ENCODE measurements at places on chromosomes 5 and 9.
A peak's percentile ranks its signal among the peaks of the same experiment; 100 is the strongest.

GRCh38 chr9:109789971-109790370, 10.0 kb downstream of the PALM2AKAP2 start:
- DNase-seq: no peak

DNA sequence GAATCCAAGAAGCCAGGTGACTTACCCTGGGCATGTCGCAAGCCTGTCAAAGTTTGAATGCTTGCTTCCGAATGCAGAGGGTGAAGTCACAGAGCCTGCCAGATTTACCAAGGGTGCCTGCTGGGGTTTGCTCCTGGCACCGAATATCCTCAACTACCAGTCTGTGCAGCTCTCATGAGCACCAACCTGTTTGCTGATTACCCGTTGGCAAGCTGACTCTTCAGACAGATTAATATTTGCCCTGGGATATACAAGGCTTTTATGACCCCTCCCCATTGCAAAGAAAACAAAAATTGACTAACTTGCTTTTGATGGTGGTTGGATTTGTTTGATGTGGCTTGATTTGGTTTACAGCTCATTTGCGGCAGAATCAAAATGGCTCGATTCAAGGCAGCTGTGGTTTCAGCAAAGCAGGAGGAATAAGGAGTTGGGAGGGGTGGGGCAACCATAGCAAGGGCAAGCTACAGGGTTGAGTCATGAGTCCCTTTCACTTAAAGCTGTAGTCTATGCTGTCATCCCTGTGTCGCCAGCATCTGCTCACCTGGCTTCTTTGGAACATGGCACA, 82.3 kb upstream of the AGXT2 start:
- peak; percentile 40 for DNase-seq

DNA sequence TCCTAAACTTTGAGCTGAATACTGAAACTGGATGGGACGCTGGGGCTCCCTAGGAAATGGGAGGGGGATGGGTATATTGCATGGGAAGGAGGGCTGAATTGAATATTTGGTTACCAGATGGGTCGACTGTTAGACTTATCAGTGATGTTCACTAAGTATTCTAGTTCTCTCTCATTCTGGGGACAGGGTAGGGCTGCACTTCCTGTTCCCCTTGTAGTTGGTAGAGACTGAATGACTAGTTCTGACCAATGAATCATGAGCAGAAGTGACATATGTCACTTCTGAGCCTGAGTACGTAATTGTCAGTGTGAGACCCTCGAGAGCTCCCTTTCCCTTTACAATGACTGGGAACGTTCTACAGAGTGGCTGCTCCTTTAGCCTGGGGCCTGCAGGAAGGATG, 55.5 kb upstream of the DMRT1 start:
- no peak for DNase-seq

GRCh38 chr5:111422747-111423720, 89.3 kb downstream of the STARD4 start:
- DNase-seq: no peak

GRCh38 chr5:15575666-15576065, 75.7 kb downstream of the FBXL7 start:
- no peak for DNase-seq

DNA sequence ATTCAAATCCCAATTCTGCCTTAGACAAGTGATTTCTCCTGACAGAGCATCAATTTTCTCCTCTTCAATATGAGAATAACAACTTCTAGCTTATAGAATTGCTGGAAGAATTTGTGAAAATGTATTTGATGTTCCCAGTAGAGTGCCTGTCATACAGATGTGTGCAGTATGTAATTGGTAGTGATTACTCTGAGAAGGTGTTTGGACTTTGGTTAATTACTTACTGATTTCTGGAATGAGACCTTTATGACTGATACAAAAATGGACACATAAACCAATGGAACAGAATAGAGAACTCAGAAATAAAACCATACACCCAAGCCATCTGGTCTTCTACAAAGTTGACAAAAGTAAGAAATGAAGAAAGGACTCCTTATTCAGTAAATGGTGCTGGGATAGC, 101.9 kb upstream of the TRIM32 start:
- no peak for DNase-seq

- DNase-seq: no peak
Observed at GRCh38 chr5:55481293-55481855, 53.4 kb downstream of the PLPP1 start.

DNA sequence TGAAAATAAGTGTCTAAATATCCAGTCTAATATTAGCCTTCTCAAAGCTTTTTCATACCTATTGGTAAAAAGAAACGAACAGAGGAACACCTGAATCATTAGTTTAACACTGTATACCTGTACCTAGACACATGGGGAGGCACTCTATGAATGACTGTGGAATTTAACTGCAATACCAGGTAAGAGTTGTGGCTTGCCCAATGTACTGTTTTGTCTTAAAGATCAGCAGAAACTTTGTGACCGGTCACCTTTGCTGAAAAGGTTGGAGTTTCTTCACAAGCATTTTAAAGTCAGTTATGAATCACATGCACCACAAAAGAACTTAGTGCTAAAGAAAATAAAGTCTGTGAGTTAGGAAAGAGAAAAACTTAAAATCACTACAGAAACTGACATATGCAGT, 2.4 kb downstream of the PGGT1B start:
- DNase-seq: no peak

DNA sequence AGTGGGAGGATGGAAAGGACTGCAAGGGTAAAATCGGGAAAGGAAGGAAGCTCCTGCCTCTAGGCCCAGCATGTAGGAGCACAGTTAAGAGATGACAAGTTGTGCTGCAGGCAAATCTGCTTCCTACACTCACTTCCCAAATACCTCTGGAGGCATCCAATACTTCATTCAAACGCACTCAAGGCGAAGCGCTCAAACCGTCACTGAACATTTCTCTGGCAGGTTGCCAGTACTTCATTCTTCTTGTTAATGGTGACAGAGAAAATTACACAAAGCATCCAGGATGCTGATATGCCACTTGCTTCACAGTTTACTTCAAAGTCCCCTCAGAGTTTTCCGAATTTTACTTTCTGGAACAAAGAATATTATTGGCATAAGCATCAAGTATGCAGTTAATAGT, 59.8 kb downstream of the NREP start:
- DNase-seq: no peak

- no peak for DNase-seq
Observed at GRCh38 chr5:51908215-51908614, 525.0 kb downstream of the ISL1 start.

DNA sequence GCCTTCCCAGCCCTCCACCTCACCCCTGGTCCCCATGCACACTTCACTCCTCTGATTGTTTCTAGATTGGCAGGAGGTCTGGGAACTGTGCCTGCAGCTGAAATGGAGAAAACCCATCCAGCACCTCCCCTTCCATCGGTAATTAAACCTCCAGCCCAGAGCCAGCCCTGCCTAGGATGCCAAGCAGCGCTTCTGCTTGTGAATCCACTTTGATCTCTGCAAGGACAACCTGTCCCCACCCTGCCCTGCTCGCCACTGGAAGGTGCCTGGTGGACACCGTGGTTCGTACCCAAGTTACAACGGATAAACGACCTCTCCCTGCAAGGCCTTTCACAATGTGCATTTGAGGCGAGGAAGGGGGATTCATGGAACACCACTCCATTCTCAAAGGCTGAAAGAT, 50.6 kb downstream of the IRX2 start:
- DNase-seq: no peak

- no peak for DNase-seq
Observed at GRCh38 chr5:180352116-180353047, 754 bp downstream of the GFPT2 start.

GRCh38 chr9:33014665-33015014, 10.4 kb upstream of the DNAJA1 start:
- no peak for DNase-seq

DNA sequence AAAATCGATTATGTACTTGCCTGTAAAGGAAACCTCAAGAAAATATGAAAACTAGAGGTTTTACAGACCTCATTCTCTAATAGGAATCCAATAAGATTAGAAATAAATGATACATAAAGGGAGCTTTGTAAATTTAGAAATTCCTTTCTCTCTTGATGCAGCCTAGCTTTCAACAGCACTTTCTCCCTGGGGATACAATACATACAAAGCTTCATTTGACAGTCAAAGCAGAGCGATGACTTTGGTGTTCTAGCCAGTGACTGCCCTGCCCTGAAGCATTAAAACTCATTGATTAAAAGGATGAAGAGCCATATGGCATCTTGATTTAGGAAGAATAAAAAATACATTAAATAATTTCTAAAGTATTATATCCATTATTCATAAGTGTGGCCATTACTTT, 46.3 kb upstream of the GLIS3 start:
- no peak for DNase-seq

GRCh38 chr5:103283120-103283519, 24.6 kb downstream of the MACIR start:
- no peak for DNase-seq

- no peak for DNase-seq
Observed at GRCh38 chr5:24742334-24742733, 97.6 kb upstream of the CDH10 start.

DNA sequence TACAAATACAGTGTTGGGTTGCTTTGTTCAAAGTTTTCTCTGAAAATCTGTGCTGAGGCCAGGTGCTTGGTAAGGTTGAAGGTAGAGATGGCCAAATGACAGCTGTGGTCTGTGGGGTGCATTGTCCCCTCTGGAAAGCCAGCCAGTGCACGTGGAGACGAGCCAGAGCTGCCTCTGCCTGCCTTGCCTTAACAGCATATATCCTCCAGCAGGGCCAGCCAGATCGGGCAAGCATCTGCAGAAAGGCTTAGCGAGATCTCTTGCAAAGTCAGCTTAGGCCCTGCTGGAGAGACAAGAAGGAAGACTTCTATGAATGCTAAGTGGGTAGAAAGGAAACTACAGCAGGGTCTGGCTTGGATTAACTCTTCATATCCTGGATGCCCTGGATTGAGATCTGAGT, 49.5 kb downstream of the GRIA1 start:
- no peak for DNase-seq

GRCh38 chr9:18746631-18747030, 272.7 kb downstream of the ADAMTSL1 start:
- no peak for DNase-seq

DNA sequence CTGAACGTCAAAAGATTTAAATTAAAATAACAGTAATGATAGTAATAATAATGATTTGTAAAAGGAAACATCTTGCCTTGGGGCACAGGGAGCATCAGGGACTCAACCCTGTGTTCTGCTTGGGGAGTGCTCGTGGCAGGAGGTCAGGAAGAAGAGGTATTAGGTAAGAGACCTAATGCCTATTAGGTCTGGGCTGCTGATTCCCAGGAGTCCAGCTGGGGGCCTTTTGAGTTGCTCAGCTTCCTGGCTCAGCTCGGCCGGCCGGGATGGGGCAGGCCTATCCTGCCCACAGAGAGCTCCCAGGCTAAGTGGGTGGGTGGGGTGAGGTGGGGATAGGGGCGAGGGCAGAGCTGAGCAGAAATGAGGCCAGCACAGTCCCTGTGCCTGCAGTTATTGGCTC, 17.5 kb downstream of the LMX1B start:
- DNase-seq: no peak

DNA sequence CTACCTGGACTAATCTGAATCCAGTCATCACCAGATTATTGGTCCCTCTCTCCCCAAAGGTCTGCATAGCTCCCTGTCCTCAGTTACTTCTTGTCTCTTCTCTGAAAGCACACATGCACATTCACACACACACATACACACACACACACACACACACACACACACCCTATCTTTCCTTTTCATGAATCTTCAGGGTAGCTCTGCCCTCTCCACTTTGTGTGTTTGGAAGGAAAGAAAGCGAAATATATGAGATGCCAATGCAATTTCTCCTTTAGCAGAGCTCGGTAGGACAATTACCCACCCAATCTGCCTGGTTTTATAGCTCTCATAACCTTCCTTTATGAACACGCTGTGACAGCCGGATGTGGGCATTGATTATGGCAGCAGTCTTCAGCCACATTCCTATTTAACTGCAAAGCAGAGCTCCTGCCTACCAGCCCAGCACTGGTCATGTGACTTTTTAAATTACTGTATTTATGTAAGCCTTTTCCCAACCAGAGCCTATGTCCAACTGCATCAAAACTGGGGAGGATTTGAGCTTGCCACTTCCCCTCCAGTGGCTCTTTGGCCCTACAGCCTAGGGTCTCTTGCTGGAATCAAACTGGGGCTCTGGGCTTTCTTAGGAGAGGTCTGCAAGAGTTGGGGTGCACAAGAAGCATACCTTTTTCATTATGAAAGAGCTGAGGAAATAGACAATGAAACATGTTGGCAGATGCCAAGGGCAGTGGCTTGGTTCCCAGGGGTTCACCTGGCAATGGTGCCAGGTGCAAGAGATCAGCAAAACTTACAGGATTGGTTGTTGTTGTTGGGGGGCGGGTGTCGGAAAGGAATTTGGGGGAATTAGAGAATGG, 20.8 kb upstream of the MATR3 start:
- DNase-seq: no peak

- no peak for DNase-seq
Observed at GRCh38 chr5:132951897-132952296, 11.5 kb downstream of the AFF4 start.

GRCh38 chr9:14183001-14183400, 130.9 kb downstream of the NFIB start:
- DNase-seq: no peak

- DNase-seq: no peak
Observed at GRCh38 chr5:176203086-176203485, 35.1 kb upstream of the SIMC1 start.

GRCh38 chr5:171657473-171657872, 128.1 kb upstream of the SMIM23 start:
- DNase-seq: no peak

DNA sequence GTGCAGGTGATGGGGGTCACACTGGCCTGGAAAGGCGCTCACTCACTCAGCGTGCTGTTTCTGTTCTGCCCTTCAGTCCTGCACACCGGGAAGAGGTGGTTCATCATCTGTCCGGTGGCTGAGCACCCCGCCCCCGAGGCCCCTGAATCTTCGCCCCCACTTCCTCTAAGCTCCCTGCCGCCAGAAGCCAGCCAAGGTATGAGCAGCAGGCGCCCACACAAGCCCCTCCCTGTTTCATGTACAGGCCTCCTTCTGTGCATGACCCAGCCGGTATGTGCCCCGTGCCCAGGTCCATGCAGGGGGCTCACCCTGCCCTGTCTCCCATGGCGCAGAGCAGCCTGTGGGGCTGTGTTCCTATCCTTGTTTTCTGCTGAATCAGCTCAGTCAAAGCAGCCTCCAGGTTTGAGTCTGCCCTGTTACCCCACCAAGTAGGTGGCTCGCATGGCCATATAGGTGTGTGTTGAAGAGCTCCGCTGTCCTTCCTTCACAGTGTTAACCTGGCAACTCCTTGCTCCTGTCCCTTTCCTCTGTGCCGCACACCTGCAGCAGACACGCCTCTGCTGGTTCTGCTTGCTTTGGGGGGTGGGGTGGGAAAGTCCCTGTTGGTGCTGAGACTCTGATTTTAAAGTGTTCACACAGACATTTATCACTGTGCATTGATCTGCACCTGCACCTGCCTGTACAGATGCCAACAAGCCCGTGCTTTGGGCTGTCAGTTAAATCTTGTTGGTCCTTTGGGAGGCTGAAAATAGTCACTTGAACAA, 84.8 kb downstream of the WNK2 start:
- no peak for DNase-seq

DNA sequence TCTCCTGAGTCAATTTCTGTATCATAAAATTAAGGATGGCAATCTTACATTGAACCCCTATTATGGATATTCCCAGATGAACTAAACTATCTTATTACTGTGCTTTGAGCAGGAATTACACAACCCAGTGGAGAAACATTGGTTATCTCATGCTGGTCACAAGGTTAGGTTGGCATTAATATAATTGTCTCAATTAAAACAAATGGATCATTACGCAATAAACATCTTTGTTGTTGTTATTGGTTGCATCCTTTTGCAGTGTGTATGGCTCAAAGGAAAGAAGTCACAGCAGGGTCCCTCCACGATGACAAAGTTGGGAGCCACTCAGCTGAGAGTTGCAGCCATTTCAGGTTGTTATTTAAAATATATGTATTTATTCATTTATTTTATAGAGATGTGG, 297.0 kb upstream of the KLF4 start:
- DNase-seq: no peak
